ENCODE measurements at places on chromosomes 11 and 22.

DNA sequence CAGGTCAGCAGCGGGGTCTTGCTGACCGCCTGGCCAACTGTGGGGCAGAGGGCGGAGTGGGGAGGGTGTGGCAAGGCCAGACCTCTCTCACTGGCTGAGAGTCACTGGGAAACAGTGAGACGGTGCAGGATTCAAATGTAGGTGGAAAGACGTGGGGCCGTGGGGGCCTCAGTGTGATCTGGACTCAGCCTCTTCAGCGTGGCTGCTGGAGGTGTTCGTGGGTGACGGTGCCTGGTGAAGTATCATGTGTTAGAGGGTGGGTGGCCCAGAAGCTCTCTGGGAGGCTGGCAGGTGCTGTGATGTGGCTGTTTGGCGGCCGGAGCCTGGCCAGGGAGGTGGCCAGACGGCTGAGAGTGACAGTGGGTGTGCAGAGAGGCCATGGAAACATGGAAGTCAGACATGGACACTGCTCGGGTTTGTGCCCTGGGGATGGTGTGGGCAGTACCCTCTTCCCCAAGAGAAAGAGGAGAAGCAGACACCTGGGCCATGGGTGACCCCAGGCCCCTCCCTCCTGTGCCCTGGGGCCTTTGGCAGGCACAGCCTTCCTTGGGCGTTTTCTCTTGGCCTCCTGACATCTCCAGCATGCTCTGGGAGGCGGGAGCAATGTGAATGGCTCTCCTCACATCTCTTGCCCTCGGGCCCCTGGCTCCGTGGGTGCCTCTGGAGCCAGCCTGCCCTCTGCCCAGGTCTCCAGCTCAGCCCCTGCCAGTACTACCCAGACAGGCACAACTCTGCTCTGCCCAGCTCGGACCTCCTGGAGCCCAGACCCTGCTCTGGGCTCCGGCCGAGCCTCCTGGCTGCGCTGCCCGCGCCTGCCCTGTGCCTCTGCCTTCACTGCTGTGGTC is 10.1 kb upstream of the ACR start:
- DNase-seq, result no peak

GRCh38 chr11:40099426-40100161 is 1359.9 kb downstream of the LRRC4C start:
- DNase-seq, result peak; percentile 71

DNA sequence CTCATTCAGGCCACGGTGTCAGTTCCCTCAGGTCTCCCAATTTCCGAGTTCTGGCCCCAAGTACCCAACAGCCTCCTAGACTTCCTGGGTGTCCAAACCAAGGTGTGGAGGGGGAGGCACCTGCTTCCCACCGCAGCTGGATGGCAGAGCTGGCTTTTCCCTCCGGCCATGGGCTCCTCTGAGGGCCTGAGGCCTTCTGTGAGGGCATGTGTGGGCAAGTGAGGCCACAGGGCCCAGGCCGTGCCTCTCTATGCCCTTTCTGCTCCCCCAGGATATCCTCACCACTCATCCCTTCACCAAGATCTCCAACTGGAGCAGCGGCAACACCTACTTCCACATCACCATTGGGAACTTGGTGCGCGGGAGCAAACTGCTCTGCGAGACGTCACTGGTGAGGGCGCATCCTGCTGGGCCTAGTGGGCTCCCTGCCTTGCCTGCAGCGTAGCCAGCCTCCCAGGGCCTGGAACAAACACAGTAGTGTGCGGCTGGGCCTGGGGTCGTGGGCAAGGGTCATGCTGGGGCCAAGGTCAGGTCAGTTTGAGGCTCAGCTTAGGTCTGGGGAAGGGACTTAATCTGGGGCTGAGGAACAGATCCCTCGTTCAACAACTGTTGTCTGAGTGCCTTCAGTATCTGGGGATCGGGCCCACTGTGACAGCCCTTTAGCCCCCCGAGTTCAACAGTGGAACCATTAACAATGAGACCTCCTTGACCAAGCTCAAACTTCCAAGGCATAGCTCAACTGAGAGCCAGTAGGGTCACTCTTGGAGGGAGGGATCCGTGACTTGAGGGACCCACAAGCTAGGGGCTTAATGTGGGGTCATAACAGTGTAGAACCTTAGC is 85.8 kb downstream of the MYO7A start:
- DNase-seq, result no peak

GRCh38 chr11:18236664-18237356 is at the start of gene SAA4:
TSS of gene SAA4 (minus strand) at chr11:18236802. CDS start at chr11:18235926, 876 bp downstream.
- no peak for DNase-seq

- DNase-seq, result peak; percentile 99
These were observed 523.7 kb downstream of the INSC start for GRCh38 chr11:15638386-15638787.

- no peak for DNase-seq
These were observed 787.1 kb upstream of the TENM4 start for GRCh38 chr11:80227915-80228314.

DNA sequence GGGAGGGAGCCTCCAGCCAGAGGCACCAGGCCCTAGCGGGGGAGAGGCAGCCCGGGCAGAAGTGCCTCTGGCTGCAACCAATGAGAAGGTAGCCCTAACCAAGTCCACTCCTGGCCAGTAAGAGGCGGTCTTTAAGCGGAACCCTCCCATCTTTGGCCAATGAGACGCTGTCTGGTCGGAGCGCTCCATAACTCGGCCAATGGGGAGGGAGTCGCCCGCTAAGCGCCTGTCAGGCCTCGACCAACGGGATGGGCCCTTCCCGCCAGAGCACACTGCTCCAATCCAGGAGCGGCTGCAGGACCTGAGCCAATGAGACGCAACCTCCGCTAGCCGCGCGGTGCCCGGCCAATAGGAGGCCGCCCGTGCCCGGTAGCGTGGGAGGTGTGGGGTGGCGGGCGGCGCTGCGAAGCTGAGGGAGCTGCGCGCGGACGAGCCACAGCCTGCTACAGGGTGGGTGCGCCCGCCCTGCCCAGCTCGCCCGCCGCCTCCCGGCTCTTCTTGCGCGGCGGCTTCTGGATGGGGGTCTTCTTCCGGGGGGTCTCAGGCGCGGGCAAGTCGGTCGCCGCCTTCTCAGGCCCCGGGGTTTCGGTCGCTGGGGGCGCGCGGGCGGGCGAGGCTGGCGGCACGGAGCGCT is 12.6 kb downstream of the SCARF2 start:
- DNase-seq, result no peak

GRCh38 chr11:67269401-67270255 is 3.4 kb downstream of the GRK2 start:
- peak; percentile 27 for DNase-seq

DNA sequence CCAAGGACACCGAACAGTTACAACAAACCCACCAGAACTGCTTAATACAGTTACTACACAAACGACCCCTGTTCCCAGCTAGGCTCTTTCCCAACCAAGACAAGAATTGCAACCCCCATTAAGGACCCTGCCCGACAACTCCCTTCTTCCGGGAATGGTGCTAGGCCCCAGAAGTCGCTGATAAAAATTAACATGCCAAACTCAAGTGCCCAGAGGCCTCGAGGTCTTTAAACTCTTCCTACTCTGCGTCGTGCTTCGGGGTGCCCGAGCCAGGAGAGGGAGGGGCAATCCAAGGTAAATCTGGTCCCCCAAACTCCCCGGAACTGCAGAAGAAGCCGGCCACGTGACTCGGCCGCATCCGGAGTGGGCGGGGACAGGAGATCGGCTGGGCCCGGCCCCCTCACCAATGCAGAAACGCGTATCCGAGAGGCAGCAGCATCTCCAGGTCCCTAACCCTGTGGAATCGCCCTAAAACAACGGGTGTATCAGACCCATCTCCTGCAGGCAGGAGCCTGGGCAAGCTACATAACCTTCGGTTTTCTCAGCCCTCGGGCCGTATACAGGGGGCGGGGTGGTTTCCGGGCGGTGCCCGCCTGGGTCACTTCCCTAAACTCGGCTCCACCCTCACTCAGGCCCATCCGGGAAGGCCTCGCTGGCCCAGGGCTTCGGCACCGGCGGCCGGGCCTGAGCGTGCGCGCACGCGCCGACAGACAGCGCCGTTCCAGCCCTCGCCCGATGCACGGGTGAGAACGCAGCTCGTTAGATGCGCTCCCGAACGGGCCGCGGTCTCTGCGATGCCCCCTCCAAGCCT is 1.1 kb downstream of the CFL1 start:
- peak; percentile 82 for DNase-seq

- no peak for DNase-seq
These were observed 206.9 kb downstream of the DBX1 start for GRCh38 chr11:19953336-19953735.

GRCh38 chr22:29226351-29226981 is 20.8 kb downstream of the EMID1 start:
- no peak for DNase-seq

DNA sequence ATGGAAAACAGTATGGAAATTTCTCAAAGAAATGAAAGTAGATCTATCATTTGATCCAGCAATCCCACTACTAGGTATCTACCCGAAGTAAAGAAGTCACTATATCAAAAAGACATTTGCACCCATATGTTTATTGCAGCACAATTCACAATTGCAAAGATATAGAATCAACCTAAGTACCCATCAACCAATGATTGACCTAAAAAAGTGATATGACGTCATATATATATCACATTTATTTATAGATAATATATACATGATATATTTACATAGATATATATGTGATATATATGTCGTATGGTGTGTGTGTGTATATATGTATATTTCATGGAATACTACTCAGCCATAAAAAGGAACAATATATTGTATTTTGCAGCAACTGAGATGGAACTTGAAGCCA is 188.3 kb upstream of the ARHGAP42 start:
- DNase-seq, result no peak

- no peak for DNase-seq
These were observed 41.1 kb downstream of the PACS1 start for GRCh38 chr11:66111158-66111557.

DNA sequence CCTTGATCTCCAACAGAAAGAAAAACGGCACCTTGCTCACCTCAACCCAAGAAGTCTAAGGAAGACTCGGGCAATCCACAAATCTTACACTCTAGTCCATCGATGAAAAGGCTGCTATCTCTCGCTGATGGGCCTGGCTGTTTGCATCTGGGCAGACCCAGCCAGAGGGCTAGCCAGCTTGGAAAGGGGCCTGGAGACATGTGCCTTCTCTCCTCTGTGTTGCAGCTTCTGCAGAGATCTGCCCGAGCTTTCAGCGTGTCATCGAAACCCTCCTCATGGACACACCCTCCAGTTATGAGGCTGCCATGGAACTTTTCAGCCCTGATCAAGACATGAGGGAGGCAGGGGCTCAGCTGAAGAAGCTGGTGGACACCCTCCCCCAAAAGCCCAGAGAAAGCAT is 3.2 kb downstream of the SCGB1A1 start:
- no peak for DNase-seq

DNA sequence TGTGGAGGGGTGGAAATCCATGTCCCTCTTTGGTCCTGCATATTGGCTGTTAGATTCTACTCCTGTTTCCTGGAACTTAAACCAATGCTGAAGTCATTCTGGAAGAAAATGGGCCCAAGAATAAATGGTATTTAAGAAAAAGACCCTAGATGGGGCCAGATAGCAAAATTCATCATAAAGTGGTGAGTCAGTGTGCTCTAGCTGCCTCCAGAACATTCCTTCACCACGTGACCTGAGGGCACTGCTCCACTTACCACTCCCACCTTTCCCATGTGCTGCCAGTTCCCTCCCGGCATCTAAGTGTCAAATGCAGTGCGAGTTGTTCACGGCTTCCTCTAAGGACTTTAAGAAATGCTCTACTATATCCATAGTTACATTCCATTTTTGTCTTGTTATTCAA is 30.9 kb upstream of the NAP1L4 start:
- DNase-seq, result no peak

DNA sequence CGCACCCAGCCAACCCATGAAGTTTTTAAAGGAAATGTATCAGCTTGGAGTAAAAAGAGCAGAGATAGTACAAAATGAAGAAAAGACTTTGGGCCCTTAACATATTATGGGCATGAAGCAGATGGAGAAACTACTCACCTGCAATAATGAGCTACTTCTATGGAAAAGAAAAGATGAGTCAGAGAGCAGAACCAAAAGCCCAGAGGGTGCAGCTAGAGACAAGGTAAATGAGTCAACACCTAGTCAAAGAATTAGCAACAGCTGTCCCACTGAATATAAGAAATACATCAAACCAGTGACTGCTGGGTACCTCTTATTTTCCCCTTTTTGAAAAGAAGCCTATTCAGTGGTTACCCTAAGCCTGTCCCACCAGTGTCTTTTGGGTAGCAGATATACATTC is 61.8 kb downstream of the RPL27A start:
- no peak for DNase-seq

GRCh38 chr22:35735542-35735941 is 17.9 kb downstream of the APOL5 start:
- no peak for DNase-seq

- no peak for DNase-seq
These were observed 105.1 kb downstream of the CHST1 start for GRCh38 chr11:45560155-45560912.

DNA sequence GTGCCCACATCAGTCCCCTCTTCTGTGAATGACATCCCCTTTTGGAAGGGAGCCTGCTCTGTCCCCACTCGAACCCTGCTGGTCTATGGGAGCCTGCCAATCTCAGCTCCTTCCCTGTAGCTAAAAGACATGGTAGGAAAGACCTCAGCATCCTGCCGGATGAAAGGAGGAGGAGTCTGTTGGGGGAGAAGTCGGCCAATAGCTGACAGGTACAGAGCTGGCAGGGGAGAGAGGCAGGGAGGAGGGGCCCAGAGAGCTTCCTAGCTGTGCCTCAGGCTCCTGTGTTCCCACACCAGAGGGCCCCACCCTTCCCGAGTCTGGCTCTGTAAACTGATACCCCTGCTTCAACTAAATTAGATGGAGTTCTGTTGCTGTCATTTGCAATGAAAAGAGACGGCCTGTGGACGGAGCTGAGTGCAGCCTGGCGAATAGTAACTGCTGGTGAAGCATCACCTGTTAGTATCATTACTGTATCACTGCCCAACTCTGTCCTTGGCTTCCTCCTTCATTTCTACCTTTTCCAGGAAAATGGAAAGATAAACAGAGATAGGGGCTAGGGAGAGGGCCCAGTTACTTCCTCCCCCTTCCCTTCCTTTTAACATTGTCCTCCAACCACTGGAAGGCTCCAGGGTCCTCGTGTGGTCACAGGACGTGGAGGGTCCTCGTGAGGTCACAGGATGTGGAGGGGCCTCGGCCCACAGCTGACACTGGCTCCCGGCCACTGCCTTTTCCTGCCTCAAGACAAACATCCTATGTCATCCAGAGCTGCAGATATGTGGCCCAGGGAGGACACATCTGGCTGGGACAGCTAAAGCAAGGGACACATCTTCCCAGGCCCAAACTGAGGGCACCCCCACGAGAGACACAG is 15.1 kb downstream of the FXYD6 start:
- DNase-seq, result no peak

- no peak for DNase-seq
These were observed 28.0 kb downstream of the HSPA8 start for GRCh38 chr11:123033895-123034294.
